ENCODE measurements at places on chromosomes 5 and 9. TPM values are rescaled to one million over a fixed set of nuclear protein-coding genes. Genes with fewer than 3 reads are reported as not detected.

GRCh38 chr5:128084228-128085167 is 932 bp downstream of the SLC12A2 start:
- H3K27ac ChIP-seq: peak overlapping the region; percentile 37
- no peaks in the 10 kb centered on the region for H3K27me3 ChIP-seq
- peak overlapping the region; percentile 80 for H3K4me3 ChIP-seq

GRCh38 chr5:55724281-55724680 is 12.2 kb upstream of the SLC38A9 start:
- no peaks in the 10 kb centered on the region for H3K27me3 ChIP-seq
- DNase-seq: no peak
- H3K27ac ChIP-seq: no peak overlapping the region
- no peak overlapping the region for H3K4me3 ChIP-seq

DNA sequence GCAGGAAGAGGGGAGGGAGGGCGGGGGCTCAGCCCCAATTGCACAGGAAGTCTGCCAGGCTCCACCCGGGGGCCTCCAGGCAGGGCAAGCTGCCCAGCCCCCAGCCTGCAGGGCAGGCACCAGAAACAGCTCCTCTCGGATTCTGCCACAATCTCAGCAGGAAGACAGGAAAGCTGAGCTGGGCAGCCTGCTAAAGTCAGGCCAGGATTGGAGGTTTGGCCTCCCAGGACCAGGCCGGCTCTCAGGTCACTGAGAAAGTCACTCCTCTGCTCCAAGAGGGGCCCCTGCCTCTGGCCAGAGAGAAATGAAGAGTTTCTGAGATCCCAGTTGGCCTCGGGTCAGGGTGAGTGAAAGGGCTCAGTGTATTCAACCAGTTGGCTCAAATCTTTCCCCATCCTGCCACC is 54.6 kb upstream of the STXBP1 start:
- DNase-seq: no peak
- peak overlapping the region; percentile 84 for H3K27ac ChIP-seq
- no peaks in the 10 kb centered on the region for H3K27me3 ChIP-seq
- peaks cover 22% of the 10 kb centered on the region for H3K36me3 ChIP-seq

GRCh38 chr9:124770359-124771020 is 621 bp downstream of the NR6A1 start:
- H3K4me3 ChIP-seq: peak overlapping the region; percentile 70
- peaks cover 16% of the 10 kb centered on the region for H3K27me3 ChIP-seq
- H3K36me3 ChIP-seq: no peaks in the 10 kb centered on the region
- peak overlapping the region; percentile 40 for H3K27ac ChIP-seq
- no peak for DNase-seq

RAB24 gene
- 49.8 TPM for polyA plus RNA-seq

DNA sequence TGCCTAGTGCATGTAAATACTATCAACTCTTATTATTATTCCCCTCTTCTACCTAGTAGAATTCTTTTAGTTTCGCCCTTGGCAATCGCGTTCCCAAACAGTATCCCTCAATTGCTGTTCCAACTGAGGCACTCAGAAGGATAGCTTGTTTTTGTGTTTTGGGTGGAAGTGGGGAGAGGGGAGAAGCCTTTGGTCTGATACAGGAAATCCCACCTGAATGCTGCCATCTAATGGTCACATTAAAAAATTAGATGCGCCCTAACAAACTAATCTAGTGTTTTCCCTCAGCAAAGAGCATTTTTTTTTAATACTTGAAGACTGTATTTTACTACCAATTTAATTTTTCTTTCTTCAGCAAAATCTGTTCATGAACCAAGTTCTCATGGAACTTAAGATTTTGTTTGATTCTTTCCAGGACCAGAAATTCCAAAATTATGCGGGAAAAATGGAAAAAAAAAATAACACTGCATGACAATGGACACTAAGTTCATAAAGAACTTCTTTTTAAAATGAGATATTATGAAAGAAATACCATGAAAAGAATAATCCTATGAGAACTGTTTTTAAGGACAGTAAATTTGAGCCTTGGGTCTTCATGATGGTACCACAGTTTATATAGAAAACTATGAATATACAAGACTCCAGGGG is 22.2 kb upstream of the GLDC start:
- no peak overlapping the region for H3K4me3 ChIP-seq
- no peaks in the 10 kb centered on the region for H3K4me1 ChIP-seq
- H3K27ac ChIP-seq: no peak overlapping the region
- DNase-seq: no peak

BAAT gene
- 0.48 TPM for polyA plus RNA-seq

DNA sequence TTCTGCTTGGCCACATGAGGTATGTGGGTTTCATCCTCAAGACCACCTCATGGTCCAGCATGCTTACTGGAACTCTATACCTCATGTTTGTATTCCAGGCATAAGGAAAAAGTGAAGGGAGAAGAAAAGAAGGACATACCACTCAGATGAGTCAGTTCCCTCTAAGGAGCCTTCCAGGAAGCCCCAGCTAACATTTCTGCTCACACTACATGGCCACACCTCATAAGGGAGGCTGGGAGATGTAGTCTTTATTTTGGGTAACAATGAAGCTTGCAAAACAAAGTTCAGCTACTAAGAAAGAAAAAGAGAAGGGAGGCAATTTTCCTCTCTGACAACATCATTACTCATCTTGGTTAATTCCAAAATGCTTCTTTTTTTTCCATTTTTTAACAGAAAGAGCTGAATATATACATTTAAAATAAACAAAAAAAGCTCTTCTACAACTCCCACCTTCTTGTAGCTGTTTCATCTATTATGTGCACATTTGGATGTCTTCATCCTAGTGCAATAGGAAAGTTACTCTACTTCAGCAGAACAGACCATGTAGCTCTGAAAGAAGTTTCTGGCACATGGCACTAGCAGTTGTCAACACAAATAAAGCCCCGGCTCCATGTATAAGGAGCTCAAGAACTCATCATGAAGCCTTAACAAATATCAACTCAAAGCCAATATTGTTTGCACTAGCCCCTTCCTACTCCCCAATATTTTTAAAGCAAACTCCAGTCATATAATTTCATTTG is 123.6 kb upstream of the CCDC112 start:
- no peaks in the 10 kb centered on the region for H3K27me3 ChIP-seq
- DNase-seq: no peak
- no peak overlapping the region for H3K27ac ChIP-seq
- H3K4me1 ChIP-seq: no peaks in the 10 kb centered on the region

GRCh38 chr9:1759771-1760300 is 255.3 kb upstream of the SMARCA2 start:
- no peak for DNase-seq
- no peaks in the 10 kb centered on the region for H3K27me3 ChIP-seq
- H3K27ac ChIP-seq: no peak overlapping the region
- H3K36me3 ChIP-seq: no peaks in the 10 kb centered on the region
- H3K4me3 ChIP-seq: no peak overlapping the region
- H3K4me1 ChIP-seq: no peaks in the 10 kb centered on the region

DNA sequence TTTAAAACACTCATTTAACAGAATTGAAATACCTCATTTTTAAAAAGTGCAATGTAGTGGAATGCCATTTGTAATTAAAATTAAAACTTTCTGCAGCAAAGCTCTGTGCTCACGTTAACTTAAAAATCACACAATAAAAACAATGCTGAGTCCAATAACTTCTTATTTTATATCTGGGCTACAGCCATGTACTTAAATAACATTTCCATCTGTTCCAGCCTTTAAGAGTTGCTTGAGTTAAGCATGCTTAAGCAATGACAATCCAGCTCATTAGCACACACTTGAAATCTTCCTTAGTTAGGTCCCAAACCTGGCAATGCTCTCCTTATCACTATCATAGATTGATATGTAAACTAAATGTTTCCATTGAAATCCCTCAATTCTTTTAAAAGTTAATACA is 132.3 kb upstream of the CDH12 start:
- H3K4me1 ChIP-seq: no peaks in the 10 kb centered on the region
- no peaks in the 10 kb centered on the region for H3K27me3 ChIP-seq
- no peaks in the 10 kb centered on the region for H3K36me3 ChIP-seq
- no peak overlapping the region for H3K4me3 ChIP-seq
- H3K27ac ChIP-seq: no peak overlapping the region

GPR151 gene
- 0.09 TPM for polyA plus RNA-seq

- H3K27me3 ChIP-seq: no peaks in the 10 kb centered on the region
- H3K4me1 ChIP-seq: no peaks in the 10 kb centered on the region
- H3K4me3 ChIP-seq: no peak overlapping the region
These were observed 22.5 kb downstream of the SEC61B start for GRCh38 chr9:99244344-99245260.

GRCh38 chr9:127780126-127780885 is 1.8 kb upstream of the SH2D3C start:
- H3K27me3 ChIP-seq: peaks cover 6% of the 10 kb centered on the region
- H3K4me1 ChIP-seq: peaks cover 58% of the 10 kb centered on the region
- H3K27ac ChIP-seq: peak overlapping the region; percentile 60
- H3K4me3 ChIP-seq: no peak overlapping the region
- H3K36me3 ChIP-seq: peaks cover 3% of the 10 kb centered on the region

GRCh38 chr9:97470076-97470475 is 31.4 kb upstream of the TMOD1 start:
- no peaks in the 10 kb centered on the region for H3K4me1 ChIP-seq
- no peaks in the 10 kb centered on the region for H3K27me3 ChIP-seq
- no peak overlapping the region for H3K4me3 ChIP-seq
- DNase-seq: no peak
- no peaks in the 10 kb centered on the region for H3K36me3 ChIP-seq
- H3K27ac ChIP-seq: no peak overlapping the region

WWC1 gene
- polyA plus RNA-seq: 47.1 TPM

DNA sequence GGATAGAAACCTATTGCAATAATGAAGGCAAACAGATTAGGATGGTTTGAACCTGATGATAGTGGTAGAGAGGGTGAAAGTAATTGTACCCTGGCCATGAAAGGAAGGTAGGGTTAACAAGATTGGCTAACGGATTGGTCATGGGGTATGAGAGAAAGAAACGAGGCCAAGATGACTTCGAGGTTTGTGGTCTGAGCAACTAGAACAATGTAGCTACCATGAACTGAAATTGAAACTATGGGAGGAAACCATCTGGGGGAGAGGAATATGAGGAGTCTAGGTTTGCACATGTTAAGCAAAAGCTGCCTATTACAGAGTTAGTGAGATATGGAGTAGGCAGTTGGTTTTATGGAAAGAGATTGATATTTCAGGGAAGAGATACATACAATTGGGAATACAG is 406.0 kb downstream of the PRELID2 start:
- H3K4me1 ChIP-seq: no peaks in the 10 kb centered on the region
- DNase-seq: no peak
- H3K27ac ChIP-seq: no peak overlapping the region
- H3K4me3 ChIP-seq: no peak overlapping the region
- H3K36me3 ChIP-seq: no peaks in the 10 kb centered on the region

CAMK4 gene
- polyA plus RNA-seq: 19.3 TPM

DNA sequence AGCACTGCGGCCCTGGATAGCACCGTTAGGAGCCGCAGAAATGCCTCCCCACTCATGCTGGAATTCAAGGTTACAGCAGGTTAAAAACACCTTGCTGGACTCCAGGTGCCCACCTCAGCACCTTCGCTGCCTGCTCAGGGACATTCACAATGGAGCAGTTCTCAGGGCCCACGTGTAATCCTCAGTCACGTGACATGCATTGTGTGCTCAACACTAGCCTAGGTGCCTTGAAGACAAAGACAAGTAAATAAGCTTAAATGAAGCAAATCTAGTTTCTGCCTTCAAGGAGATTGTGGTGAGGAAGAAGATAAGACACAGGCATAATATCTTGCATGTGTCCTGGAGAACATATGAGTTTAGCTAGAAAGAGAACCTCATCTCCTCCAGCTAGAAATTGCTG is 82.1 kb downstream of the FSTL4 start:
- H3K36me3 ChIP-seq: no peaks in the 10 kb centered on the region
- no peak for DNase-seq
- H3K4me1 ChIP-seq: peaks cover 17% of the 10 kb centered on the region
- no peak overlapping the region for H3K4me3 ChIP-seq
- H3K27ac ChIP-seq: no peak overlapping the region
- no peaks in the 10 kb centered on the region for H3K27me3 ChIP-seq

DNA sequence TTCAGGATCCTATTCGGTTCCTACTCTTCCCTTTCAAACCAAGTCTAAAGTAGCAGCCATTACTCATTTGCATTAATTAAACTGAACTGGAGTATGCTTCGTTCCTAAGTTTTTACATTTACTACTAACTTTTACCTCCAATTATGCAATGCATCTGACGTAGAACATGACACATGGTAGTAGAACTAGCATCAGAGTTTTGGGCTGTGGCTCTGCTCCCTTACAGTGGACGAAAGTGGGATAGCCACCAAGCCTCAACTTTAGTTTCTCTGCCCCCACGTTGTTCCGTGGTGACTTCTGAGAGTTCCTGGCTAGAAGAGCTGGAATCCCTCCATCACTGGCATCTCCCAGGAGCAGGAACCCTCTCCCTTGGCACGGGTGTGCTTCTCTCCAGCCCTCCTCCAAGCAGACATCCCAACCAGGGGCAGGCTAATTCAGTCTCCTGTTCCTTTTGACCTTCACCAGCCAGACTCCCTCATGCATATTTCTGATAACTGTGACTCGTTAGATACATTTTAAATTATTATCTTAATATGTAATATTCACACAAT is 2.9 kb downstream of the IFNE start:
- H3K4me1 ChIP-seq: no peaks in the 10 kb centered on the region
- DNase-seq: no peak
- H3K4me3 ChIP-seq: no peak overlapping the region
- H3K36me3 ChIP-seq: no peaks in the 10 kb centered on the region
- H3K27me3 ChIP-seq: no peaks in the 10 kb centered on the region
- no peak overlapping the region for H3K27ac ChIP-seq

DNA sequence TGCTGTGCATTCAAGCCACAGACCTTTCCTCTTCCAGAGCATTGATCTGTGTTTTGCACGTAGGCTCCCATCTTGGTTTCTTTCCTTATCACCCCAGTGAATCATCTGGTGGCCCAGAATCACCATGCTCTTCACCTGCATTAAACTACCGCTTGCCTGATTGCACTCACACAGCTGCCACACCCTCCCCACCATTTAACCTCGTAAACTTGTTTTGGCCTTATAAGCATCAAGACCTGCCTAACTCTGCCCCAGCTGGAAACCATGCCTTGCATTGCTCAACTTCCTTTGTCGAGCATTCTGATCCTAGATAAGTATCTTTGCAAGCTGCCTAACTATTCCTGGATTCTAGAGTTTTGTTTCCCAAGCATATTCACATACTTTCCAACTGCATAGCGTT is 369.6 kb upstream of the SEMA6A start:
- H3K27ac ChIP-seq: no peak overlapping the region
- no peaks in the 10 kb centered on the region for H3K36me3 ChIP-seq
- no peak overlapping the region for H3K4me3 ChIP-seq
- no peaks in the 10 kb centered on the region for H3K4me1 ChIP-seq
- H3K27me3 ChIP-seq: no peaks in the 10 kb centered on the region

GRCh38 chr5:60698336-60698735 is 1.6 kb downstream of the DEPDC1B start:
- H3K36me3 ChIP-seq: no peaks in the 10 kb centered on the region
- no peak overlapping the region for H3K4me3 ChIP-seq
- DNase-seq: no peak

DNA sequence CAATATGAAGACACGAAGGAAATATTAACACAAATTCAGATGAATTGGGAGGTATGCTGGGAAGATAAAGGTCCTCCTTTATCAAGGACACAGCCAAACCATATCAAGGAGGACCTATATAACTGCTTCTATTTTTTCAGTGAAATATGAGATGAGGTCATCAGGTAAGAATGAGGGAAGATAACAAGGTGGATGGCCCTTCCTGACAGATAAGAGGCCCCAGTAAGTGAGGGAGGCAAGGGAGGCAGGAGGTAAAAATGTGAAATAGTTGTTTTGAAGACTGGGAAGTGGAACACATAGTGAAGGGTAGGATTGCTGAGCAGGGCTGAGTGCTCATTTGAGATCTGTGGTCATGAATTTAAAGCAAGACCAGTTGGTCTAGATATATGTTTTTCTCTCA is 60.0 kb upstream of the FOXE1 start:
- no peaks in the 10 kb centered on the region for H3K36me3 ChIP-seq
- no peaks in the 10 kb centered on the region for H3K4me1 ChIP-seq
- no peaks in the 10 kb centered on the region for H3K27me3 ChIP-seq
- DNase-seq: no peak
- no peak overlapping the region for H3K27ac ChIP-seq
- no peak overlapping the region for H3K4me3 ChIP-seq

Measured in spinal cord (tissue), 10 donors.